ENCODE measurements at places on chromosomes 16 and 17.

- no peak for DNase-seq
These were observed 155.2 kb downstream of the SHISA9 start for GRCh38 chr16:13056607-13057006.

DNA sequence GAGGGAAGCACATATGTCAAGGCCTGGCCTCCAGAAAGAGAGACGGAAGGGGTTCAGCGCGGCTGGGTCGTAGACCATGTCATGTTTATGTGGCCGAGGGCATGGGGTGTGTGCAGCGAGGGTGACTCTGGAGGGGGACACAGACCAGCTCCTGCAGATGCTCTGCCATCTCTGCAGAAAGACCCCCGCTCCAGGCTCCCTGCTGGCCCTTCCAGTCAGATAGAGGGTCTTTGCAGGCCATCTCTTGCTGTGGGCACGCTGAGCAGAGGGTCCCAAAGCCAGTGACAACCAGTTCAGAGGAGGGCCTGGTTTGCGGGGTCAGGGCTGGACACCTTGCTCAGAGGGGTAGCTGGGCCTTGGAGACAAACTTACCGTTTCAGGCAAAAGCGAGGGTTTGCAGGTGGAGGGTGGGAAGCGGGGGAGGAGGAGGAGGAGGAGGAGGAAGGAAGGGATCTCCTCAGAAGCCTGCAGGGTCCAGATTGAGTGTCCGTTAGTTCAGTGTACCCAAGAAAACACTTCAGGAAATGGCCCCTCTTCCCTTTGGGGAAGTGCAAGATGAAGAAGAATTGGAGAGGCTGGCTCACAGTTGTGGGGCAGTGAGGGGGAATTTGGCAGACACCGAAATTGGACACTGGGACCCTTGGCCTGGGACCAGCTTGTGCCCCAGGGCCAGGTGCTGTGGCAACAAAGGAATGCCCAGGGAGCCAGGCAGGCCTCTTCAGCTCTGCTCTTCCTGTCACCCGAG, 102.8 kb downstream of the CMIP start:
- no peak for DNase-seq

DNA sequence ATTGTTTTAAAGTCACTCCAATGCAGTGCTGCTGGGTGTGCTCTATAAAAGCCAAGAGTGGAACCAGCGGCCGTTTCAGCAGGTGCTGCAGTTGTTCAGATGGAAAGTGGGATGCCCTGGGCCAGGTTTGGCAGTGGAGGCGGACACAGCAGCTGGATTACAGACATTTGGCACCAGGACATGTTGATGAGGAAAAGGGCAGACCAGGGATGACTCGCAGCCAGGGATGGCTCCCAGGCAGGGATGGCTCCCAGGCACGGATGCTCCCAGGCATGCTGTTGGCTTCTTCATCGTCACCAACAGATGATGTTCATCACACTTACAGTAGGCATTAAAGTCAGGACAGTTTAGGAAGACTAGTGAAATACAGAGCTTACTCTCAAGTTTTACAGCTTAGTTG, 10.0 kb downstream of the GAN start:
- DNase-seq: no peak

- DNase-seq: no peak
These were observed 22.4 kb downstream of the ALDH3A2 start for GRCh38 chr17:19670908-19671307.

DNA sequence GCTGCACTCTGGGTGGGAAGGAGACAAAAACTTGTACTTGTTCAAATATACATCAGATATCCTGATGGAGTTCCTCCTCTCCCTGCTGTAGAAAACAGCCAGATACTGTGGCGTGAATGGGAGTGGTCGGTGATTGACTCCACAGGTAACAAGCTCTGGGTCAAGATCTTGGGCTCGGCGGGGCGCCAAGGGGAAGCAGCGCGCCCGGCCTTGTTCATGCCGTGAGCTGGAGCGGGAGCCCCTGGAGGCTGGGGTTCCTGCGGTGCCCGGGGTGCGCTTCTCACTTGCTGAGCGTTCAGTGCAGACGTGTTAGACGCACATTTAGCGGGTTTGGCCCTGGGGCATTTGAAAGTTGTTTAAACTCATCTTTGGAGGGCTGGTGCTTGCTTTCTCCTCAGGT, 44.4 kb downstream of the BANP start:
- DNase-seq: no peak

DNA sequence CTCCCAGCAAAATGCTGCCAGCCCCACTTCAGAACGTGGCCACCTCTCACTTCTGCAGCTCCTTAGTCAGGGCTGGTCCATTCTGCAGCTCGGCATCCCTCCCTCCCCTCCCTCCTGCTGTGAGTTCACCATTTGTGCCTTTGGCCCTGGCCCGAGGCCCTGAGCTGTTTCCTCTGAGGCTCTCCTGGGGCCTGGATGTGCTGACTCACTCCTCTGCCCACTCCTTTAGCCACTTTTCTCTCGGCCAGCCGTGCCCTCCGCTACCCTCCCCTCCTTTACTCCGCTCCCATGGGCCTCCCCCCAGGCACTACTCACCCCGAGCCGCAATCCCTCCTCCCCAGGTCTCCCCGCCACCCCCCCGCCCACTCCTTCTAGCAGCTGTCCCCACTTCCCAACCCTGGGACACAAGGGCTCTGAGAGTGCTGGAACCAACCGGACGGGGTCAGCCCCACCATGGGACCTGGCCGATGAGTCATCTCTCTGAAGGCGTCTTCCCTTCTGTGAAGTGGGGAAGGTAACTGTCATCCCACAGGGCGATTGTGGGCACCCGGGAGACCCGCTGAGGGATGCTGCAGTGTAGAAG, 11.5 kb downstream of the KCNG4 start:
- DNase-seq: peak; percentile 36

GRCh38 chr16:23195366-23195978, 12.9 kb downstream of the SCNN1G start:
- no peak for DNase-seq

DNA sequence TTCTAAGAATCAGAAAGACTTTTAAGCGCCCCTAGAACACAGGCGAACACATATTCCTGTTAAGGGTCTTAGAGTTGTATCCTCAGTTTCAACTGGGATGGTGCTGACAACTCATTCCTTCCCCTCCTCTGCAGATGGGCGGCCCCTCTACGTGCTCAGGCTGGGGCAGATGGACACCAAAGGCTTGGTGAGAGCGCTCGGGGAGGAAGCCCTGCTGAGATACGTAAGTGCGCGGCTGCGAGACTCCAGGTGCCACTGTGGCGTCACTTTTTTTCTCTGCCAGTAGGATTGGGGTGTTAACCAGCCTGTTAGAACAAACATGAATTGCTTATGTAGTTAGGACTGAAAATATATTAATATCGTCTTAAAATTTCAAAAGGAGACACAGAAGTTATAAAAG, 62.7 kb downstream of the SEC14L1 start:
- no peak for DNase-seq

- DNase-seq: no peak
These were observed 1.9 kb downstream of the USH1G start for GRCh38 chr17:74921026-74921681.

GRCh38 chr16:57699899-57700298, 5.3 kb downstream of the DRC7 start:
- no peak for DNase-seq

DNA sequence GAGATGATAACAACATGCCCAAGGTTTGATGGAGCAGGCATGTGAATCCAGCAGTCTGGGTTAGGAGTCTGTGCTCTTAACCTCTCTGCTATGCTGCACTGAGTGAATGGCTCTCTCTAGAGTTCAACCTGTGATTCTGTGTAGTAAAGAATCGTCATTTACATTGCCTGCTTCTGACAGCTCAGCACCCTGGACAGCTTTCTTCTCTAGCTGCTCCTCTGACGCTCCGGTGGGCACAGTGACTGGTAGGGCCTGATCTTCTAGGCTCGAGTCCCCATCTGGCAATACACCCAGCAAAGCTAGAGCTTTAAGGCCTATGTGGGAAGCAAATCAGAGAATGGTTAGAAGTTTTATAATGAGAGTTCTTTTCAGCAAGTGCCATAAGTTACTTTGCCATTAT, 85.3 kb upstream of the ATP2A3 start:
- no peak for DNase-seq

GRCh38 chr16:50252874-50253513, 13.4 kb upstream of the ADCY7 start:
- DNase-seq: no peak

DNA sequence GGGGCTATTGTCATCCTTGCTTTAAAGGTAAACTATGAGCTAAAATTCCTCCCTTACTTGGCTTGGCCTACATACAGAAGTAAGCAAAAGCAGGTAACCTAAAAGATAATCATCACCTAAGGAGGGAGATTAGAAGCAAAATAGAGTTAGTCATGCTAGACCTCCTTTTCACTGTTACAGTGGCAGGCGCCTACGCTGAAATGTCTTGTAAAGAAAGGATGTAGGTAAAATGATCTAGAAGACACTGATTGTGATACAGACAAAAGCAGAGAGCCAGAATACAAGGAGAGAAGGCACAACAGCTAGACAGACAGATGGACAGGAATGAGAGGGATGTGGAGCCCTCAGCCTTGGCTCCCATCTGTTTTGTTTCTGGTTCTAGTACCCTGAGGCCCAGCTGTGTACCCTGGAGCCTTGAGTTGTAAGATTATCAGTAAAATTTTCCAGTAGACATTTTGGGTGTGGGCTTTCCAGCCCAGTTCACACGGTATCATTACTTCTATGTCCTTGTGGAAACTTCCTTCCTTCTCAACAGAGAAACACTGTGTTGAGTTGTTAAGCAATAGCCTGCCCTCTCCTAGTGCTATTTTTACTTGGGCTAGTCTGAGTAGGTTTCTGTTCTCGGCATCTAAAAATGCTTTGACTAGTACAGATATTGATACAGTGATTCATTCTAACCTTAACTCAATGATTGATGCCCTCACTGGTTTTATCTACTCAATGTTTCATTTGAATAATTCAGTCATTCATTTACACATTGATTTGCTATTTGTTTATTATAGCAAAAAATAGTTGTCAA, 7.7 kb upstream of the C16orf78 start:
- no peak for DNase-seq

- DNase-seq: no peak
These were observed 20.0 kb upstream of the SLC35G3 start for GRCh38 chr17:35214192-35214591.

DNA sequence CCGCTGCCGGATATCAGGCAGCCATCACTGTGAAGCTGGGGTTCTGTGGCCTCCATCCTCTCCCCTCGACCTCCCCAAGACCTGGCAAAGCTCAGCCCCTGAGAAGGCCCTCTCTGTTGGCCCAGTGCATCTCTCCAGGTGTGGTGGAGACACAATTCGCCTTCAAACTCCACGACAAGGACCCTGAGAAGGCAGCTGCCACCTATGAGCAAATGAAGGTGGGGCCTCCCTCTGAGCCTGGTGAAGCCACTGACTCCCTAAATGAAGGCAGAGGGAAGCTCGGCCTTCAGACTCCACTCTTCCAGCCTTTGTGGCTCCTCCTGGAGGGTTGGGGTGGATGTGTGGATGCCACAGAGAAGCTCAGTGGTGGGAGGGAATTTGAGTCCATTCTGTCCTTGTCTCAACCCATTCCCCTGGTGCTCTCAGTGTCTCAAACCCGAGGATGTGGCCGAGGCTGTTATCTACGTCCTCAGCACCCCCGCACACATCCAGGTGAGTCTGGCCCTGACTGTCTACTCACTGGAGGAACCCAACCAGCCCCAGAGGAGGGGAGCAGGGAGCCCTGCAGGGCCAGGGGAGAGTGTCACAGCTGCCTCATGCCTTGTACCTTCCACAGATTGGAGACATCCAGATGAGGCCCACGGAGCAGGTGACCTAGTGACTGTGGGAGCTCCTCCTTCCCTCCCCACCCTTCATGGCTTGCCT, 1.7 kb upstream of the MRM1 start:
- no peak for DNase-seq

DNA sequence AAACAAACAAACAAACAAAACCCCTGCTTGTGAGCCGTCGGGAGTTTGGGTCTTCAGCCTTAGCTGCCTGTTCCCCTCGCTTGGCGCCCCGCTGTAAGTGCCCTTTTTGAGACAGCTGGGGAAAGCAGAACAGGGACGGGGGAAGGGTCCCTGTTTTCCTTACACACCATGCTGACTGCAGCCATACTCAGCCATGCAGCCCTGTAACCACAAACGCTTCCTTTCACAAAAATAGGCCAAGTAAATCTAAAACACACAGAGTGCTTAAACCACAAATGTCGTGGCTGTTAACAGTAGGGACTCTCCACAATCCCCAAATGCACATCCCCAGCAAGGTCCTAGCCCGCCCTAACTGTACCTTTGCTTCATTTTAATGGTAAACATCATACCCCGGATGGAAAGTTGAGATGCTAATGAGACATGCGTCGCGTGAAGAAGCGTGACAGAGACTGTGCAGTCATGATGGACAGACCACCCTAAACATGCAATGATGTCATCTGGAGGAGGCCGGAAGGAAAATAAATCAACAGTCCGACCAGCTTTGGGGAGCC, 129.9 kb downstream of the MGAT5B start:
- no peak for DNase-seq

DNA sequence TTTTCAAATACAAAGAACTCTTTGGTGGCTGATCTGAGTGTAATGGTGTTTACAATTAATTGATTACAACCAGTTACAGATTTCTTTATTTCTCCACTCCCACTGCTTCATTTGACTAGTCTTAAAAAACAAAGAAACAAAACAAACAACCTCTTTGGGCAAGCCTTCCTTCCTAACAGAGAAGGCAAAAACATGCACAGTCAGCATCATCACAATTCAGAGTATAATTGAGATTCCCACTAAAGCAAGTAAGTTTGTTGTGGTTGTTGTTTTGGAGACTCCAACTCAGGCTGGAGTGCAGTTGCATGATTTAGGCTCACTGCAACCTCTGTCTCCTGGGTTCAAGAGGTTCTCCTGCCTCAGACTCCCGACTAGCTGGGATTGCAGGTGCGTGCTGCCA, 40.4 kb downstream of the GDPD1 start:
- no peak for DNase-seq

GRCh38 chr17:43200127-43200526, 11.5 kb upstream of the TMEM106A start:
- DNase-seq: no peak

DNA sequence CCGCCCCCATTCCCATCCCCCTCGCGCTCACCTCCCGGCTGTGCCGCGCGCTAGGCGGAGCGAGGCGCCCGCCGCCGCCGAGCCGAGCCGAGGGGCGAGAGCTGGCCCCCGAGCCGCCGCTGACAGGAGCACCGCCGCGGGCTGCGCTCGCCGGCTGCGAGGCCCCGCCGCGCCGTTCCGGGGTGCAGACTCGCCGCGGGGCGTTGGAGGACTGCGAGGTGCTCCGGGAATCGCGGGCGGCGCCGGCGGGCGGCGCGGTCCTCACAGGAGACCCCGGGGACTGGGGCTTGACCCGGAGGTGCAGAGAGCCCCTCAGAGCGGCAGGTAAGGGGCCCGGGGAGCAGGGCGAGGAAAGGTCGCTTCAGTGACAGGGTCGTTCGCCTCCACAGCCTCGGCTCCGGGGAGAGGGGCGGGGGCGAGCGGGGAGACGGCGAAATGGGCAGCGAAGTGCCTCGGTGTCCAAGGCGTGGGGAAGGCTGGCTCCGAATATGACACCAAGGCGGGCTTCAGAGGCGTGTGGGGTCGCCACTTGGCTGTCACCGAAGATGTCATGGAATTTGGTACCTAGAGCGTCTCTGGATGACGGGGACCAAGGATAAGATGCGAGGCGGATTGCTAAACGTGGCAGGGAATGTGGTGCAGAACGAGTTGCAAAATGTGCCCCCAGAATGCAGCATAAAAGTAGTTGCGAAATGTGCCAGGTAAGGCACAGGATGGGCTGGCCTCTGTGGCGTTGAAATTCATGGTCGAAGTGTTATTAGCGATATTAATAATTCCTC, 580 bp downstream of the TANC2 start:
- no peak for DNase-seq
